Stimulated activated CD4-positive, alpha-beta T cell treated with anti-CD3 and anti-CD28 coated beads, Interleukin-1b, Interleukin-23, amount 100 ng/mL, for 1 hour (primary cell): ENCODE measurements at places on chromosomes 13 and 19.

DNA sequence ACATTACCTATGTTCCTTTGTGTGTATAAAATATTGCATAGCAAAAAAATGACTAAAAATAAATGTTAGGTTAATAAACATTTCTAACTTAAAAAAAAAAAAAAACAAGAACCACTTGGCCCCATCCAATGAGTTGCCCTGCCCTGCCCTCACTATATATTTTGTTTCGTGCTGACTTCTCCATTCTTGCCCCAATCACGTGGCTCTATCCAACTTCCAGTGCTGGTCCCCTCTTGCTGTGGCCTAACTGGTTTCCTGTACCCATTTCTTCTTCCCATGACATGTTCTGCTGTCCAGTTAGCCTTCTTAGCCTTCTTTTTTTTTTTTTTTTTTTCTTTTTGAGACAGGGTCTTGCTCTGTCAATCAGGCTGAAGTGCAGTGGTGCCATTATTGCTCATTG lies 151.6 kb downstream of the FOXO1 start:
- no peak for DNase-seq

DNA sequence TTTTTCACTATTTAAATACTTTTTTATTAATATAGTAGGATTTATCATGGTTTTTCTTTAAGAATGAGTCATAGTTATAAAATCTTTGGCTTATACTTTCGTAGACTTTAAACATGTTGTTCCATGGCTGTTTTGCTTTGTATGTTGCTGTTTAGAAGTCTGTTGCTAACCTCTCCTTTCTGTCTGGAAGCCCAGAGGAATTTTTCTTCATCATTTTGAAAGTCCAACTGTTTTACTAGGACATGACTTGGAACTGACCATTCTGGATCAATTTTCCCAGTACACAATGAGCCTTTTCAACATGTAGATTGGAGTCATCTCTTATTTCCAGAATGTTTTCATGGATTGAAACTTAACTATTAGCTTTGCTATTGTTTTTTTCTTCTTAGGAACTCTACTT lies 7.9 kb downstream of the CAB39L start:
- no peak for DNase-seq

DNA sequence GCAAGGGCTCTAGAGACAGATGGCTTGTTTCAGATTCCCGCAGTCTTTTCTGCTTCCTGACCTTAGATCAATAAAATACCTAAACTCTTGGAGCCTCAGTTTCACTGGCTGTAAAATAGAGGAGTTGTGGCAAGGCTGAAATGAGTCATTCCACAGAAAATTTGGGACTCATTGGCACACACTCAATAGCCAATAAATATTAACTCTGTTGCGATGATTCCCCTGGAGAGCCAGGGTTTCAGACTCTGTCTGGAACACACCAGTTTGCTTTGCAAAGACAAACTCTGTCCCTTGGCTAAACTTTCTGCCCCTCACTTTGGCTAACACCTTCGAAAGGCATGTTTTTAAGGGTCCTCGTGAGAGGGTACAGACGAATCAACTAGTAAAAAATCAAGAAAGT lies 18.1 kb upstream of the UBE2L5 start:
- no peak for DNase-seq

GRCh38 chr13:79481685-79482052 lies 714 bp downstream of the NDFIP2 start:
- DNase-seq, result peak; percentile 2

DNA sequence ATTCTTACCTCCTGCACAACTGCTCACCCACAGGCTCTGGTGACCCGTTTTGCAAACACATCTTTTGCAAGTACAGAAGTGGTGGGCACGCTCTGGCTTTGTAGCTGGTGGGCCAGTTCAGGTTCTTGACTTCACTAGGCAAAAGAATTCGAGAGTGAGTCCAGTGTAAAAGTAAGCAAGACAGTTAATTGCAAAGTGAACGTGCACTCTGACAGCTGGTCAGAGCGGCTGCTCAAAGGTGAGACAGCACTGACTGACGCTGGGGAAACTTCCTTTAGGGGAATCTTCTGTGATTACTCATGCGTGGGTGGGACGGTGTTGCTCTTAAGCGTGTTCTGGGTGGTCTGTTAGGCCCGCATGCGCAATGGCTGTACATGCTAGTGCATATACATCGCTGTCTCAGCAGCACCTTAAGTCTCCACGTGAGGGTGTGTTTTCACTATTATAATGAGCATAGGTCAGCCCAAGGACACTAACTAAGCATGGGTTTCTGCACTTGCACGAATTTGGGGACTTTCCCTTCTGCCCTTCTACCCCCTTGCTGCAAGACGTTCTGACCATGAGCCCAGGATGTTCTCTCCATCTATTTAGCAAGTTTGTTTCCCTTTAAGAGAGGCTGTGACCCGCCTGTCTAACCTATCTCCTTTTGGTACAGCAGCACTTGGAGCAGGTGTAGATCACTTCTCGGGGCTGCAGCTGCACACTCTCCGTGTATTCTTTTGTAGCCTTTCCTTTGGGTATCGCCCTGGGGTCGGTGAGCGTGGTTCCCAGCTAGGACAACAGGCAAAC lies 30.2 kb upstream of the CD33 start:
- DNase-seq, result no peak

GRCh38 chr19:38801359-38802095 lies 11.2 kb downstream of the LGALS4 start:
- no peak for DNase-seq

DNA sequence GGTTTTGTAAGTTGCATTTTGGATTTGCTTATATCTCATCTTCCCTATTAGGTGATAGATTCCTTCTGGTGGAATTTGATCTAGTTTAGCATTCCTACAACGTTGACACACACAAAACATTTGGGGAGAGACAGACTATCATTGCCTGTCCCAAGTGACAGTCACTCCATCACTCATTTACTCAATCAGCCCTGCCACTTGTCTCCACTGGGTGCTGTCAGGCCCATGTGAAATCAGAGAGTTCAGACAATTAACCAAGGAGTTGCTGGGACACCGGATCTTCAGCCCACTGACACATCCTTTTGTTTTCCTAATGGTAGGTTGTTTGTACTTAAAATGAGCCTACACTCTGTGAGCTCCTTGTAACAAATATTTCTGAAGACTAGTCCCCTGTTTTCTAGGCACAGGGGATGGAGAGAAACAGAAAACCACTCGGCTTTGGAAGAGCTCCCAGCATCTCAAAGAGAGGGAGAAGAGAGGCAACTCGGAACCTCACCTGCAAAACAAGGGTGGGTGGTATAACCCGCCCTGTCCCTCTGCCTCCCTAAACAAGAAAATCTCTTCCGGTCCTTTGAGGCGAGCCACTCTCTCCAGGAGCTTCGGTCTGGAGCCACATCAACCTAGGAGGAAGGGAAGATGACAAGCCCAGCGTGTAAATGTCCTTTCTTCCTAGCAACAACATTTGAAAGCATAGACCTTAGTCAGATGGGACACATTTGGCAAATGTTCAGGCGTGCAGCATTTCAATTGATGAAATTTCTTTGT lies 440.9 kb upstream of the KLF12 start:
- DNase-seq, result no peak

GRCh38 chr13:35714121-35714520 lies 237.6 kb upstream of the MAB21L1 start:
- DNase-seq, result no peak

DNA sequence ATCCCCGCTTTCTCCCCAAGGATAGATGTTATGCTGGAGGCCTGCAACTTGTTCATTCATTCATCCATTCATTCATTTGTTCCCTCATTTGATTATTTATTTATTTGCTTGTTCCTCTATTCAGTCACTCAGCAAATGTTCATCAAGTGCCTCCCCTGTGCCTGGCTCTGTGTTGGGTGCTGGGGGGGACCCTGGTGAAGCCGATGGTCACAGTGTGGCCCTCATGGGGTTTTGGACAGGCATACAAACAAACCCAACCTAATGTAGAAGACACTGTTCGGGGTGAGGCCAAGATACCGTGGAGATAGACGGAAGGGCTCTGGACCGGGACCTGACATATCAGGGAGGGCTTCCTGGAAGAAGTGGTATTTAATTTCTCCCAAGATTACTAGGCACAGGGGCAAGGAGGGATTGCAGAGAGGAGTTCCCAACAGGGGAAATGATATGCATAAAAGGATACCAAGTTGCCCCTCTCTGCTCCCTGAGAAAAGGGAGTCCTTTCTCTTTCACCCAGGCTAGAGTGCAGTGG lies 58.1 kb downstream of the ZNF536 start:
- DNase-seq, result no peak

DNA sequence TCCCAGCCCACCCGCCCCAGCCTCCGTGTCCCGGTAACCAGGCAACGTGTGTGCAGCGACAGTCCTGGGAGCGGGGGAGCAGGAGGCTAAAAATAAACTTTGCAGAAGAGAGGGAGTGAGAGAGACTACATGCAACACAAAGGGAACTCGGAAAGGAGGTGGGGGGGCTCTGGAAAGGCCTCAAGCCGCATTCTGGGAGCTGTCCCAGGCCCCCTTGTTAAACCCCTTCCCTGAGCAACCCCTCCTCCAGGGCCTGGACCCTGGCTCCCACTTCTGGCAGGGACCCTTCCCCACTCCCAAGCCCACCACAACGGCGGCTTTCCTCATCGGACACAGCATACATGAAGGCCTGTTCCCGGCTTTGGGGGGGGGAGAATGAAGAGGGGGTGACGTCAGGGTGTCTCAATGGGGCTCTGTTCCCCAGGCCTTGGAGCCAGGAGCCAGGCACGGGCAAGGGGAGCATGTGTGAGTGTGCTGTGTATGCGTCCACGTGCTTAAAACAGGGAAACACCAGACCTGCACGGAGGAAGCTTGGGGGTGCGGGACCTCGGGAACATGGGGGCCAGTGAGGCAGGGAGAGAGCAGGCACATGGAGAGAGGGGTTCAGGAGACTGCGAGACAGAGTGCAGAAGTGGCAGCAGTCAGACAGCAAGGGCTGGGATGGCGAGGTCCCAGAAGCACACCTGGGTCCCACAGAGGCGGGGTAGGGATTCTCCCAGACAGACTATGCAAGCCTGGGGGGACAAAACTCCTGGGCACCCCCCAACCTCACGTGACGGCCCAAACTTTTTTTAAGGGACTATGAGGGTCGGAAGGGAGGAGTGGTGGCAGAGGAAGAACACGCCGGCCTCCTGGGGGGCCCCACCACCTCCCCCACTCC lies 2.3 kb downstream of the ERF start:
- no peak for DNase-seq

- no peak for DNase-seq
Measured at GRCh38 chr19:4295972-4296771, 6.0 kb downstream of the TMIGD2 start.

DNA sequence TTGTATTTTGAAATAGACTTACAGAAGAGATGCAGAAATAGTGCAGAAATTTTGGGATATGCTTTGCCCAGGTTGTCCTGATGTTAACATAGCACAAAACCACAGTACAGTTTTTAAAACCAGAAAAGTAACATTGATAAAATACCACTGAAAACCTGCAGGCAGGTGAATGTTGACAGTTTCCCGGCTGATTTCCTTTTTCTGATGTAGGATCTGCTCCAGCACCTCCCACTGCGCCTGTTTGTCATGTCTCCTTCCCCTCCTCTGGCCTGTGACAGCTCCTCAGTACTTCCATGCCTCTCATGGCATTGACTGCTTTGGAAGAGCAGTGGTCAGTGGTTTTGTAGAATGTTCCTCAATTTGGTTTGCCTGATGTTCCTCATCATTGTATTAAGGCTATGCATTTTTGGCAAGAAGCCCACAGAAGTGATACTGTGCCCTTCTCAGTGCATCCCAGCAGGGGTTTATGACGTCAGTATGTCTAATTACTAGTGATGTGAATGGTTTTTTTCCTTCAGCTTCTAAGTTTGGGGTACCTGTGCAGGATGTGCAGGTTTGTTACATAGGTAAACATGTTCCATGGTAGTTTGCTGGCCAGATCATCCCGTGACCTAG lies 31.0 kb downstream of the TDRD12 start:
- DNase-seq, result no peak

DNA sequence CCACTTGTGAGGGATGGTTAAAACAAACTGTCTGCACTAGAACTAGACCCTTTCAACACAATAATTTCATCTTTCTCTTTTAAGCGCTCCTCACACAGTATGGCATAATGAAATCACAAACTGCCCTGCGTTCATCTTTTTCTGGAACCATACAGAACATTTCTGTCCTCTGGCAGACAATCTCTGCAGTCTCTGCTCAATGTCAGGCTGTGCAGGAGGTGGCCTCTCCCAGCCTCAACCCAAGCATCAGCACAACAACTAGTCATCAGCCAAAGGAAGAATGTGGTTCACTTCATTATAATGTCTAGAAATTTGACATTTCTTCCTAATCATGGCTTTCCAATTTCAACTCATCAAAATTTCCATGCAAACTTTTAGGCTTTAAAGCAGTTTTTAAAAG lies 125.1 kb upstream of the STARD13 start:
- no peak for DNase-seq

GRCh38 chr13:71255633-71256032 lies 611.4 kb downstream of the DACH1 start:
- no peak for DNase-seq

DNA sequence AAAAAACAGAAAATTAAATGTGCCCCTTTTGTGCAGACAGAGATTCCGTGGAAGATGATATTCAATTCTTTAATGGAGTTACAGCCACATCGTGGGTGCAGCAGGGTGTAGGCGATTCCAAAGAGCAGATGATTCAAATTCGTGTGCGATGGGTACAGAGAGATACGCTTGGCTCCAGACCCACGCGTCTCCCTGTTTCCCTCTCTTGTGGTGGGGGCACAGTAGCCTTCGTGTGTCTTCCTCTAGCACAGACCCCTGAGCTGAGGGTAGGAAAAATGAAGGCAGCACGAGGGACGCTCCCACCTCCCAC lies 4.8 kb downstream of the TSPAN16 start:
- no peak for DNase-seq

DNA sequence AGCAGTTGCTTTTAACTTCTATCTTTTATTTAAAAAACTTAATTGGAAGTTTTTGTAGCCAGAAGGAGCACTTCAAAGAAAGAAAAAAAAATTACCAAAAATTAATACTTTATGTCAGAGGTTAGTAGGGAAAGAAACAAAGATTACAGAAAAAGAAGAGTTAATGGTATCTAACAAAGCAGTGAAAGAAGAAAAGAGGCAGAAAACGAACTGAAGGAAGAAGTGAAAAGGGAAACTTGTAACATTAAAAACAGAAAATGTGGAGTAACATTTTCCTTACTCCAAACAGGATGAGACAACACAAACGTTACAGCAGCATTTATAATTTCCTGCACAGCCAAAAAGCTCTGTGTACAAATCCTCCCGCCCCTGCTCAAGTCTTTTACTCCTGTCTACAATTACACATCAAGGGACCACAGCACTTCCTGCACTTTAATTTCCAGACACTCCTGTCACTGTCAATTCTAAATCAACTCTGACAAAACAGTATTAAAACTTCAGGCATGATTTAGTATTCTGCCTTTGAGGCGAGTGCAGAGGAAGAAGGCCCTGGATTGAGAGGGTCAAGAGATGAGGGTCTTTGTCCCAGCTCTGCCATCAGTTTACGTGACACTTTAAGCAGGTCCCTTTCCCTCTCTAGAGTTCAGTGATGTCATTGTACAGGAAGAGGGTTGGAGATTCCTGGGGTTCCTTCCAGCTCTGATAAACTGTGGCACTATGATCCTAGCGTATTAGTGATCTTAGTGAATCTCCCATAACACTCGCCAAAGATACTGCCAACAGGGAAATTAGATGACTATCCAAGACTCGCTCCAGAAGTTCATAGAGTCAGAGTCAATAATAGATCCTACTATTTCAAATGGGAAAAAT lies 53.2 kb upstream of the LSM14A start:
- no peak for DNase-seq

- DNase-seq, result no peak
Measured at GRCh38 chr13:109955598-109955997, 169.2 kb upstream of the IRS2 start.

- no peak for DNase-seq
Measured at GRCh38 chr13:73081256-73081915, 22.6 kb downstream of the KLF5 start.

GRCh38 chr19:3343619-3344502 lies 22.5 kb upstream of the NFIC start:
- no peak for DNase-seq

GRCh38 chr19:3649888-3650287 lies 23.3 kb upstream of the CACTIN start:
- no peak for DNase-seq
